ENCODE measurements at places on chromosomes 7 and 10.

- no peak for DNase-seq
Observed at GRCh38 chr10:22853906-22854447, 73.9 kb upstream of the ARMC3 start.

- no peak for DNase-seq
Observed at GRCh38 chr7:142030848-142031247, 35.2 kb downstream of the MGAM start.

GRCh38 chr10:30991647-30992011 lies 40.0 kb downstream of the ZNF438 start:
- no peak for DNase-seq

GRCh38 chr7:14635955-14636354 lies 266.6 kb downstream of the DGKB start:
- DNase-seq = no peak

- DNase-seq = no peak
Observed at GRCh38 chr10:4125776-4126175, 340.8 kb upstream of the KLF6 start.

DNA sequence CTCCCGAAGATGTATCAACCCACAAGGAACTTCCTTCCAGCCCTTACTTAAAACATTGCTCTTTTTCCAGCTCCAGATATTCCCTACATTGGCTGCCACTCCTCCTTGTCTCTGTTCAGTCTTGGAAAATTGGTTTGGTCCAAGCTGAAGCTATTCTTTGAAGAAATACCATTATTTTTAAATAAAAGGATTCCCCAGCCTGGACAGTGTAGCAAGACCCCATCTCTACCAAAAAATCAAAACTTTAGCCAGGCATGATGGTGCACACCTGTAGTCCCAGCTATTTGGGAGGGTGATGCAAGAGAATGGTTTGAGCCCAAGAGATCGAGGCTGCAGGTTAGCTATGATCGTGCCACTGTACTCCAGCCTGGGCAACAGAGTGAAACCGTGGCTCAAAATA lies 159.8 kb downstream of the CUX1 start:
- DNase-seq = no peak

- DNase-seq = no peak
Observed at GRCh38 chr7:81165070-81165469, 246.2 kb upstream of the SEMA3C start.

All from NCI-H2107 (cell line).